Small intestine (tissue), 16 donors: ENCODE measurements at places on chromosomes 4 and X.

- no peak for DNase-seq
These were observed 27.7 kb downstream of the METTL14 start for GRCh38 chr4:118712872-118713271.

- peak; percentile 9 for DNase-seq
These were observed 45.9 kb upstream of the DRD5 start for GRCh38 chr4:9735515-9735914.

DNA sequence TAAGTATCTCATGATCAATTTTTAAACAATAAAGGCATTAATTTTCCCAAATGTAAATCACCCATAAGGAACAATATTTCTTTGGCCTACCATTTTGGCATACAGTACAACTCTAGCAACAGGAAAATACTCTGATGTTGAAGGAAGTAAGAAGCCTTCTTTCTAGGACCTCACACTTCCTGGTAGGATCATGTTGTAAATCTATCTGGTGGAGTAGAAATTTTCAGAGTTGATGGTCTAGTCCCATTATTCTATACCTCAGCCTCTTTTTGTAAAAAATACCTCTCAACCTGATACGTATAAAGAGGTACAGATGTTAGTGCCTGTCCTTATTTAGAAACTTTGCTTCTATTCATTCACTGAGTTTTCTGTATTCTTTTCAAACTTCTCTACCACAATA is 40.2 kb upstream of the GRID2 start:
- DNase-seq = no peak

- no peak for DNase-seq
These were observed 11.1 kb downstream of the DRP2 start for GRCh38 chrX:101230636-101231035.

- no peak for DNase-seq
These were observed 88.2 kb upstream of the PPARGC1A start for GRCh38 chr4:23978002-23978401.

- no peak for DNase-seq
These were observed 120.8 kb downstream of the DTHD1 start for GRCh38 chr4:36402008-36402758.

DNA sequence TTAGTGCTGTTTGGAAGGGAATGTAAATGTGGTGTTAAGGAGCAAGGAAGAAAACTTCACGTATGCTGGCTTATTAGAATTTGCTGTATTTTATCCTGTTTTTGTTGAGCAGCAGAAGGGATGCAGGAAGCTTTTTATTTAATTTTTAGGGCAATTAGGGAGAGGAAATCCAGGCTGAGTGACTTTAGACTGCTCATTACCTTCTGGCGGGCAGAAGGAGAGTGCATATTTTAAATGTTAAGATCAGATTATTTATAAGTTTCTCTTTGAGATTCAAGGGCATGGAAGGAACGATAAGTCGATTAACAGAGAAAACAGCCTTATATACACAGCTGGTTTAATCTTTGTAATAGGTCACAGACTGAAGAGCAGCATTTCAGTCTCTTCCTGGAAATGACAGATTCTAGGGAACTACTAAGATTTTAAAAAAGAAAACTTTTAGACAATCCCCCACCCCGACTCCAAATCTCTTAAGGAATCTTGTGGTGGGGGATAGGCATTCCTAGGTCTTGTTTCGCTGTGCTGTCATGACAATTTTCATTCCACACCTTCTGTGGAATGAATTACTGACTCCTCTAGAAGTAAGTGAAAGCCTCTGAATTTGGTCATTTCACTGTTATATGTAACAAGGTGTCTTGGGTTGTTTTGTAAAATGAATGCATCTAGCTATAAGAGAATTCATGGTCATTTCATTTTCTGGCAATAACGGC is 402.5 kb downstream of the RAPGEF2 start:
- no peak for DNase-seq

GRCh38 chrX:97322401-97322800 is 438.7 kb downstream of the RPA4 start:
- DNase-seq = no peak

GRCh38 chr4:82718162-82718940 is 80.2 kb downstream of the SCD5 start:
- DNase-seq = no peak

- no peak for DNase-seq
These were observed 6.7 kb upstream of the MSX1 start for GRCh38 chr4:4852591-4853362.

DNA sequence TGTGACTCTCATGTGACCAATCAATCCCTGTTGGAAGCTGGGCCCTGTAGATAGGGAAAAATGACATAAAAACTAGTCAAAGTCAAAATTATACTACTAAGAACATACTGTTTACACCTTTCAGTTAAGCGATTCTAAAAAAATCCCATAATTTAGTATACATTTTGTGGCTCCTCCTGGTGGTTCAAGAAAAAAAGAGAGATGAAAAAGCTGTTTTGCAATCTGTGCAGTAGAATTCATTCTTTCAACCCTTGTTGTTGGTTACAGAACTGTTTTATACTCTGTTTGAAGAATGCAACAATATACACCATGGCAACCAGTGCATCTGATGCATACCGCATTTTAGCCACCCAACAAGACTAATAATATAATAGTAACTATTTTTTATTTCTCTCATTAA is 66.8 kb upstream of the ANK2 start:
- no peak for DNase-seq

DNA sequence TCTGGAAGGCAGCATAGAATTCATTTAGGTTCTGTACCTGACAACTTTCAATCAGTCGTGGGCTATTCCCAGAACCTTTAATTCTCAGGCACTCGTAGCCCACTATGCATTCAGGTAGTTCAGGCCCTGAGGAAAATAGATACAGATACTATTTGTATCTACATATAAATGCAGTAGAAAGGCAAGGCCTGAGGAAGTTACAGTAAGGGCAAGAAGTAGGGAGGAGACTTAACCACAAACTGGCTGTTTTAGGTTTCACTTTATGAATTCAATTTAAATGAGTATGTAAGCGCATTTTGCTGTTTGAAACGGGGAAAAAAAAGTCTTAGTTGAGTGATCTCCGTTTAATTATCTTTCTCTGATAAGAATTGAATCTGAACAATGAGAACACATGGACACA is 529.4 kb upstream of the ATOH1 start:
- DNase-seq = no peak

DNA sequence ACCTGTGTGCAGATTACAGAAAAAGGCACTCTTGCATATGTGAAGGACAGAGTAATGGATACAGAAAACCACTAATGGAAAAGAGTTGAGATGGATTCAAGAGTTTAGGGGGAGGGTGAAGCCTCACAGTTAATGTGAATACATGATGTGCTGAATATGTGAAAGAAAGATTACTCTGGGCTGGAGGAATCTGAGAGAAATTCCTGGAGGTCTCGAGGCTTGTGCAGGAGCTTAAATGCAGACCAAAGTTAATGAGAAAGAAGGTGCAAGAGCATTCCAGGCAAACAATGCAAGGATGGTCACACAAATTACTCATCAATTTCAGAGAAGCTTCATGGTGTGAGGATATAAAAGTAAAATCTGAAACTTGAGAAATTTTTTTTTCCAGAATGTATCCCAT is 768.8 kb downstream of the STPG2 start:
- no peak for DNase-seq

- DNase-seq = no peak
These were observed 89.6 kb downstream of the MXRA5 start for GRCh38 chrX:3256868-3257267.

DNA sequence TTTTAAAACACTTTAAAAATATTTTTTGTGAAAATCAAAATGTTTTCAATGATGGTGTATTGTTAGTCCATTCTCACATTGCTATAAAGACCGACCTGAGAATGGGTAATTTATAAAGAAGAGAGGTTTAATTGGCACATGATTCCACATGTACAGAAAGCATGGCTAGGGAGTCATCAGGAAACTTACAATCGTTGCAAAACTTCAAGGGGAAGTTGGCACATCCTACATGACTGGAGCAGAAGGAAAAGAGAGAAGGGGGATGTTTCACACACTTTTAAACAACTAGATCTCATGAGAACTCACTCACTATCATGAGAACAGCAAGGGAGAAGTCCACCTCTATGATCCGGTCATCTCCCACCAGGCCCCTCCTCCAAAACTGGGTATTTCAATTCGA is 110.7 kb downstream of the TMEM47 start:
- DNase-seq = no peak

GRCh38 chrX:10531927-10532326 is 88.5 kb downstream of the MID1 start:
- no peak for DNase-seq

DNA sequence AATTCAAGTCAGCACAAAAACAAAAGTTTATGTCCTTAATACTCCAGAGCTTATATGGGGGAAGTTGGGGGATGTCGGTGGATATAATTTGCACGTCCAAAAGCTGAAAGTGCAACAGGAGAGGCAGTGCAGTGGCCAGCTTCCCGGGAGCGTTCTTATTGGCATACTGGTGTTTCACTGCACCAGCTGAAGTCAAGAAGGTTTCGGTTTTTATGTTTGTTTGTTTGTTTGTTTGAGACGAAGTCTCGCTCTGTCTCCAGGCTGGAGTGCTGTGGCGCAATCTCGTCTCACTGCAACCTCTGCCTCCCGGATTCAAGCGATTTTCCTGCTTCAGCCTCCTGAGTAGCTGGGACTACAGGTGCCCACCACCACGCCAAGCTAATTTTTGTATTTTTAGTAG is 28.6 kb upstream of the TLR3 start:
- no peak for DNase-seq

- no peak for DNase-seq
These were observed 298.4 kb upstream of the MAOA start for GRCh38 chrX:43357741-43358140.

DNA sequence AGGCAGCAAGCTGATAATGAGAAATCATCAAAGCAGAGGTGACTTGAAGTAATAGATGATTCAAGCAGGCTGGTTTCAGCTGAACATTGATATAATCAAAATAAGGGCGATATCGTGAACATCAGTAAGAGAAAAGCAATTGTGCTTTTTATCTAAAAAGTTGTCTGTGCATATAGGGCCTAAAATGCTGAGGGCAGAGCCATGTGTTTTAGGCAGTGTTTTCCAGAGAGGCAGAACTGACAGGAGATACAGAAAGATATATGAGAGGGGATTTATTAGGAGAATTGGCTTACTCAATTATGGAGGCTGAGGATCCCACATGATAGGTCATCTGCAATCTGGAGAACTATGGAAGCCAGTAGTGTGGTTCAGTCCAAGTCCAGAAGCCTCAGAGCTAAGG is 136.5 kb upstream of the NPY2R start:
- no peak for DNase-seq

- no peak for DNase-seq
These were observed 3.5 kb downstream of the GPR34 start for GRCh38 chrX:41692162-41692749.

GRCh38 chrX:107117993-107118321 is 665 bp downstream of the RBM41 start:
- DNase-seq = no peak

- DNase-seq = no peak
These were observed 342.6 kb downstream of the GPM6A start for GRCh38 chr4:175469514-175469913.

- DNase-seq = peak; percentile 54
These were observed 10.2 kb upstream of the KIAA0232 start for GRCh38 chr4:6772223-6772928.

DNA sequence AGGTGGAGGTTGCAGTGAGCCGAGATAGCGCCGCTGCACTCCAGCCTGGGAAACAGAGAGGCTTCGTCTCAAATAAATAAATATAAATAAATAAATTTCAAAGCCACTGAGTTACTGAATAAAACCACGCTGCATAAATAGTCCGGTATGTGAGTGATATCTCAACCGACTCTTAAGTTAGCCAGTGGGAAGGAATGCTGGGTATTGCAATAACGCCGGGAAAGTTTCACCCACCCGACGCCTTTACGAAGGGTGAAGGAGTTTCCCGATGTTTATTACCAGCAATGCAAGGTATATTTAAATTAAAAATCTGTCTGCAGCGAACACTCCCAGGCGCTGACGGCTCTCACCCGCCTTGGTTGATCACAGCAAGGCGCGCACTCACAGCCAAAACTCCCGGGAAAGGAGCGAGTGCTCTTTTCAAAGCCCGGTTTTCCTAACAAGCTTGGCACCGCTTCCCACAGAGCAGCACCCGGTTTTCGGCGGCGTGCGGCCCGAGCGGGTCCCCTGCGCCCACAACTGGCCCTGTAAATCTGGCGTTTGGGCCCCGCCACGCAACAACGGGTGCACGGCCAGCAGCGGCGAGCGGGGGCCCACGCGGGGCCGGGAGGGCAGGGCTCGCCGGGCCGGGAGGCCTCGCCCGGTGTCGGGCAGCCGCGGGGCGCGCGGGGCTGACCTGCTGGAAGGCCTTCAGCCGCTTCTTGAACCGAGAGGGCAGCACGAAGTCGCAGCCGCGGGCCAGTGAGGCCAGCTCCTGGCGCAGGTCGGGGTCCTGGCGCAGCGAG is 13.7 kb downstream of the PPP2R3B start:
- no peak for DNase-seq

GRCh38 chrX:74324131-74324530 is 20.2 kb downstream of the ZCCHC13 start:
- DNase-seq = no peak

- DNase-seq = peak; percentile 29
These were observed 38.6 kb upstream of the APLN start for GRCh38 chrX:129693354-129693753.

DNA sequence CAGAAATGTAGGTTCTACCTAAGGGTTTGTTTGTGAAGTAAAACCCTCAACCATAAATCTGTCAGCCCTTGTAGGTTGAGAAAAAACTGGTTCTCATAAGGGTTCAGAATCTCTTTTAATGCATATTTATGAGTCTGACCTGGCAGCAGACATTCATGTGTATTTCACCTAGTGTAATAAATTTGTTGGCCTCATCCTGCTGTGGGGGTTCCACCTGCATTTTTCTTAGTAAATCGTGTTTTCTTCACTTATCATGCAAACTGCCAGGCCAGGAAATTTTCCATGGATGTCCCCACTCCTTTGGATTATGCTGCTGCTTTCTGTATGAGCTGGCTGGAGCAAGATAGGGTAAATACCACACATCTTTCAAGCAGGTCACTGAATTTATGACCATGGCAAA is 42.4 kb downstream of the KLHL13 start:
- DNase-seq = no peak

- DNase-seq = no peak
These were observed 27.4 kb downstream of the RNF212 start for GRCh38 chr4:1086011-1086410.

DNA sequence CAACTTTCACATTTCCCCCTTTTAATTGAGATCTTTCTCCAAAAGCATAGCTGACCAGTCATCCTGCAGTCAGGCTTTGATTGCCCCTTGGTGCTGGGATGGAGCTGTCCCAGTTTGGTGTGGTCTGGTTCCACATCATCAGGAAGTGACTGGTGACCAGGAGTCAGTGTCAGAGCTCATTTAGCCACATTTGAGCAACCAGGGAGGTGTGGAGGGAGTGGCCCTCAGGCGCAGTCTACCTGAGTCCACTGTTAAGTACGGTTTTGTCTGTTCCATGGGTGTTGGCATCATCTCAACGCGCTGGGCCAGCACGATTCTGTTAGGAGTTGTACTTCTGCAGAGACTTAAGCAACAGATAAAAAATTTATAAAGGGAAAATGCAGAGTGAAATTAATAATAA is 52.6 kb downstream of the RGS12 start:
- no peak for DNase-seq
